DMS79 treated with DMSO at 0.1 percent for 48 hours (cell line): ENCODE measurements at places on chromosomes 5 and 9.

DNA sequence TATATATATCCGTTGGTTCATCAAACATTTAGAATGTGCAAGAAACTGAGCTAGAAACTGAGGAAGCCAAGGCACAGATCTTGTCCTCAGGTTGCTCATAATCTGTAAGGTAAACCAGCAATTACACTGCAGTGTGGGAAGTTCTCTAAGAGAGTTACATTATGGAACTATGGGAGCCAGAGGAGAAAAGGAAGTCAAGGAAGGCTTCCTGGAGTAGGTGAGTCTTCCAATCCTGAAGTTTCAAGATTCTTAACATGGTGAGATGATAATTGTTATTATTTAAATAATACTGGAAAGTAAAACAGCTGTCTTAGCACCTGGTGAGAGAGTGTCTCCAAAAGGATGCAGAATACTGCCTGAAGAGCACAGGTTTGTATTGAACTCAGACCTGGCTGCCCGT is 44.2 kb downstream of the PDE6A start:
- DNase-seq: no peak

DNA sequence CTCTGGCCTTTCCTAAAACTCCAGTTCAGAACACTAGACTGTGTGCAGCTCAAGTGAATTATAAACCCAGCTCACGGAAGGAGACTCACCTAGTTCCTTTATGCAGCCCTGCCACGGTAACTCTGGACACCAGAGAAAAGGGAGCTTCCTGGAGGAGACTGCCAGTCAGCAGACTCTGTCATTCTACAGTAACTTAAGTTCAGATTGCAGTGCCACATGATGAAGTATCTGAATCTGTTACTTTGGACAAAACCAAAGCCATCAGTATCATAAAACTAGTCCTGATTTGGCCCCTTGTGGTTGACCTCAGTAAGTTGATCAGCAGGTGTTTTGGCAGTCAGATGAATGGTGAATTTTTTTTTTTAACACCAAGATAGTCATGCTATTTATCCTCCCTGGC is 2.7 kb downstream of the MTRR start:
- no peak for DNase-seq

DNA sequence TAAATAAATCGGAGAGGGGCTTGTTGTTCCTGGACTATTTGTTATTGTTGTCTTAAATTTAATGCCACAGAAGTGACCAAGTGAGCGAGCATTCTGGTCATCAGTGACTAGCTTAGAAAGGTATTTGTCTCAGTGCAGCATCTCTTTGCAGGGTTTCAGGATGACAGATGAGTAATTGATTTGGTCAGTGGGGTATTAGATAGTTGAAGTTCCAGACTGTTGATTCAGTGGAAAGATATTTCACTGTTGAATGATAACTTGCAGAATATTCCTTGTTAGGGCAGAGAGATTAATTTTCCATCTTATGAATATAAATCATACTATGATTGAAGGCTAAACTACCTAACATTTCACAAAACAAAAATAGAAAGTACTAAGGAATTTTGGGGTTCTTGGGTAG is 122.4 kb downstream of the TRIO start:
- DNase-seq: no peak

DNA sequence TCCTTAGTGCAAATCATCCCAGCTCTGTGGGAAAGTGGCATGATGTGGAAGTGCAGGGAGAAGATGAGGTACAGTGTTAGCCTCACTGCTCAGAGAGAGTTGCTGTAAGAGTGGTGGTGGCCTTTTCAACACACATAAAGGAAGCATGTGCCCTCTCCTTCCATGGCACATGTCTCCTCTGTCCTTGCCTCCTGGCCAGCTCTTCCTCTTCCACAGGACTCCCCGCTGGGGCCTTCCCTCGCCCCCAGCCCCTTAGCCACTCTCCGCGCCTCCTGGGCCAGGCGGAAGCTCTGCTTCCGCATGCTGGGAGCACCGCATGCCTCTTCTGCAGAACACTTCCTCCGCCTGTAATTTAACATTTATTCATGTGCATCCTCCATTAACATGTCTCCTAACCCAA is 4.8 kb upstream of the KCNMB1 start:
- no peak for DNase-seq

- DNase-seq: no peak
Observed at GRCh38 chr5:167752936-167753335, 538.5 kb upstream of the WWC1 start.

DNA sequence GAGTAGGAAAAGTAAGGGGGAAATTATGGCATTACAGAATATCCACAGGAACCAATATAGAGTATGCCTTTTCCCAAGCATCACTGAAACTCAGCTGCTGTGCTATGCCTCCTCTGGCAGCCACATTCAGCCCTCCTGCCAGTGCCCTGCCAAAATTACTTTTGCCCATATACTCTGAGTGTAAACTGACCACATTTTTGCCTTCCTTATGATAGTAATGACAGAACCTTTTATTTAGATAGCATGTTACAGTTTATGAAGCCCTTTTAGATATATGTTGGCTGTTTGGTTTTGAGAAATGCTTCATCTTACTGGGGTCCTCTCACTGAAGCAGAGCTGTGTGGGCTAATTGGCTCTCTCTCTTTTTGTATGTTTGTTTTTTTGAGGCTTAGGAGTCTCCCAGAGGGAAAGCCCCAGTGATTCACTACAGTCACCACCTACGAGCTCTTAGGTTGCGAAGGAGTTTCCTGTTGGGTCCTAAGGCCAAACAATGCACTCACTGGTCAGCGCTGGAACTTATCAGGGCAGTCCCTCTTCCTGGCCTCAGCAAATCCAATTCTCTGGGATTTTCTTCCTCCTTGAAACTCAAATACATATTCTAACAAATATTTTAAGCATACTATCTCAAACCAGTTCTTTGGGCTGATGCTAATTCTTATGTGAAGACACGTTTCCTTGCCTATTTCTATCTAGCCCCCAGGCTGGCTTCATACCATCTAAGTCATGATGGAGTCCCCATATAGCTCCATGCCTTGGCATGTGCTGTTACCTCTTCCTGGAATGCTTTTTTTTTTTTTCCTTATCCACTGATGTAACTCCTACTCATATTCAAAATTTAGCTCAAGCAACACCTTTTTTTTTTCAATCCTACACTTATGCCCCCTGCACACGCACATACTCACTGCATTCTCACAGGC is 3.7 kb downstream of the PHF24 start:
- DNase-seq: no peak

DNA sequence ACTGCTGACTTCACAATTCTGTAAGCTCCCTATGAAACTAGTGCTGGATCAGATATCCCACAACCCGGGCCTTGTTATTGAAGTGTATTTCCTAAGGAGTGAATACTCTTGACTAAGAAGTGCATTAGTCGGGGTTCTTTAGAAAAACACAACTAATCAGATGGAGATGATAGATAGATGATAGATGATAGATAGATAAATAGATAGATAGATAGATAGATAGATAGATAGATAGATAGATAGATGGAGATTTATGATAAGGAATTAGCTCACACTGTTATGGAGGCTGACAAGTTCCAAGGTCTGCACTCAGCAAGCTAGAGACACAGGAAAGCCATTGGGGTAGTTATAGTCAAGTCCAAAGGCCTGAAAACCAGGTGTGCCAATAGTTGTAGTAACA is 214.6 kb upstream of the COX7C start:
- DNase-seq: no peak

GRCh38 chr5:9987101-9987500 is 262.6 kb downstream of the ATPSCKMT start:
- DNase-seq: no peak

DNA sequence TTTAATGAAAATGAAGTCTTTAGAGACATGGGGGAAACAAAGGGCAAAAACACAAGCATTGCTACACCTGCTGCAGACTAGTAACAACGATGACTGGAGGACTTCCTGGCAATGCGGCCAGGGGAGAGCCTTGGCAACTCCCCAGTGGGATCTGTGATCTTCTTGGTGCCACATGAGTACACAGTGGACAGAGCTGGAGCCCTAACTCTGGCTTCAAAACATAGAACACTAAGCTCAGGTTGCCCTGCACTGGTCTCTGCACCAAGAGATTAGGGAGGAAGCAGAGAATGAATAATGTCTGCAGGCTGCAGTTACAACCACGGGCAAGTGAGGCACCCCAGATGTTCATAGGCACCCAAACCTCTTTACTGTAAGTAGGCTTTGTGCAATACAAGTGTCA is 91.1 kb downstream of the MRPS27 start:
- no peak for DNase-seq
